ENCODE measurements at places on chromosomes 2 and 18.

- DNase-seq: no peak
Observed at GRCh38 chr2:145622285-145622684, 1102.4 kb upstream of the ZEB2 start.

DNA sequence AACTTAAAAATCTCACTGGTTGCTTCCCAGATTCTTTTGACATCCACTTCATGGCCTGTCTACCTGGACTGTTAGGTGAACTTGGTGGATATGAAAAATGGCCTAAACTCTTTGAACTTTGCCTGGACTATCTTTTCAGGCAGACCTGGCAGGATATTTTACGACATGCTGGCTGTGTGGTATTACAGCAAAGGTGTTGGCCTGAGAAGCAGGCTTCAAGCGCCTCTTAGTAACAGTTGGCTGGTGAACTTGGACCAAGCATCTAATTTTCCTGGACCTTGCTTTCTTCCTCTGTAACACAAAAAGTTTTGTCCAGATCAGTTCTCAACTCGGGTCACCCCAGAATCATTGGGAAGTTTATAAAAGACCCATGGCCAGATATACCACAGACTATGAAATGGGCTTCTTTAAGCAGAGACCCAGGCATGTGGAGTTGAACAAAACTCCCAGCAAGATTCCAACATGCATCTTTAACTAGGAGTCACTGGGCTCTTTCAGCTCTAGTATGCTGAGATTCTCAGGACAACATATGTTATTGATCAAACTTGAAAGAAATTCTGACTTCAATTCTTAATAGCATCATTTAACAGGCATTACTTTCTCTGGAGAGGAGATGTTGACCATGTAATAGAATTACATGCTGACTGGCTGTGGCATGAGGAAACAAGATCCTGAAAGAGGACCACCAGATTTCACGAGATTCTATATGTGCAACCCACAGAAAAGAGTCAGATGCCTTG lies 4.4 kb downstream of the LYPD1 start:
- DNase-seq: no peak

- DNase-seq: no peak
Observed at GRCh38 chr18:8615397-8616027, 6.3 kb downstream of the RAB12 start.

GRCh38 chr2:191738667-191739066 lies 60.7 kb downstream of the NABP1 start:
- DNase-seq: no peak

- no peak for DNase-seq
Observed at GRCh38 chr2:106953236-106953635, 67.3 kb upstream of the ST6GAL2 start.

- no peak for DNase-seq
Observed at GRCh38 chr2:216735668-216736067, 40.3 kb upstream of the IGFBP5 start.

GRCh38 chr2:201879996-201880395 lies 73.7 kb downstream of the CDK15 start:
- DNase-seq: no peak

DNA sequence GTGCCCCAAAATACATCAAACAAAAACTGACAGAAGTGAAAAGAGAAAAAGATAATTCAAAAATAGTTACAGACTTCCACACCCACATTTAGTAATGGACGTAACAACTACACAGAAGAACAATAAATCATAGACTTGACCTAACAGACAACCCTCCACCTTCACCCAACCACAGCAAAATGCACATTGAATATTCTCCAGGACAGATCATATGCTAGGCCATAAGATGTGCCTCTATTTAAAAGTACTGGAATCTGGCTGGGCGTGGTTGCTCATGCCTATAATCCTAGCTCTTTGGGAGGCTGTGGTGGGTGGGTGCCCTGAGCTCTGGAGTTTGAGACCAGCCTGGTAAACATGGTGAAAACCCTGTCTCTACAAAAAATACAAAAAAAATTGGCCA lies 20.0 kb downstream of the SLC66A2 start:
- DNase-seq: no peak

- DNase-seq: no peak
Observed at GRCh38 chr2:55498582-55498981, 20.9 kb upstream of the CFAP36 start.

DNA sequence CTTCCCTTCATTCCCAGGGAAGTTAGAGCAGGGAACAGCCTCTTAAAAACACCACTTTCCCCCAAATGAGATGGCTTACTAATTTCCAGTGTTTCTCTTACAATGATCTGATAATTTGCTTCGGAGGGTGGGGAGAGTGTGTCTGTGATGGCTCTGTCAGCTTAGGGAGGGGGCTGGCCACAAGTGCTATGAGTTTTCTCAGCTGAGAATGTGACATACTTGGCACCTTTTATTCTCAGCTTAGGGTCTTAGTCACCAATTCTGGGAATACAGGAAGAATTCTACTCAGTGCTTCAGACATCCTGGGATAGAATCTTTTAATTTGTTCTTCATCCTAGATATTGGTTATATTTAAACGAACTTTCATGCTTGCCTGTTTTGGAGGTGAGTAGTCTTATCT lies 64.4 kb downstream of the AOX1 start:
- no peak for DNase-seq

DNA sequence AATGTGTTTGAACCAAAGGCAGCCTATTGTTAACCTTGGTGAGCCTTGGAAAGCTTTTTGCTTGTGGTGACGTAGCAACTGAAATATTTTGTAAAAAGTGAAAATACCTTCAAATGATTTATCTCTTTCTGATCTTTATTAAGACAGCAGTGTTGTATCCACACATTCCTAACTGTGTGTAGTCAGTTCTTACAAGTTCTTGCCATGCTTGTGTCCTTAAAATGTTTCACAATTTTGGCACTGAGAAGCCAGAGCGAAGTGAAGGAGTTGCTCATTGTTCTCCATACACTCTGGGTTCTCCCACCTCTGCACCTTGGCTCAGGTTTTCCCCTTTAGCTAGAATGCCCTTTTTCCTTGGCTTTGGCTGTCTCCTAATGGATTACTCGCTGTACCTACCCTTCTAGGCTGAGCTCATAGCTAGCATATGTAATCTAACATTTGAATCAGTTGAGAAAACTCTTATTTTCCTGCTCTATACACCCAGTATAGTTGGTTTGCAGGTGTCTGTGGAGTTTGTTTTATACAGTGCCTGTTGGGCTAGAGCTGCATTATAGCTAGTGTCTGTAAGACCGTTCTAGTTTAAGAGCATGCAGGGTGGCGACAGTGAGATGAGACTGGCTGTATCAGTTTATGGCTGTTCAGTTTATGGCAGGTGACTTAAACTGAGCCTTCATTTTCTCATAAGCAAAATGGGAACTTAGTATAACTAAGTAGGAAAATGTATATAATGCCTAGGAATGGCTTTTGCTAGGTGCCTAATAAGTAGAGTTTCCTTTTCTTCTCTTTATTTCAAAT lies 45.5 kb downstream of the FMNL2 start:
- DNase-seq: no peak

DNA sequence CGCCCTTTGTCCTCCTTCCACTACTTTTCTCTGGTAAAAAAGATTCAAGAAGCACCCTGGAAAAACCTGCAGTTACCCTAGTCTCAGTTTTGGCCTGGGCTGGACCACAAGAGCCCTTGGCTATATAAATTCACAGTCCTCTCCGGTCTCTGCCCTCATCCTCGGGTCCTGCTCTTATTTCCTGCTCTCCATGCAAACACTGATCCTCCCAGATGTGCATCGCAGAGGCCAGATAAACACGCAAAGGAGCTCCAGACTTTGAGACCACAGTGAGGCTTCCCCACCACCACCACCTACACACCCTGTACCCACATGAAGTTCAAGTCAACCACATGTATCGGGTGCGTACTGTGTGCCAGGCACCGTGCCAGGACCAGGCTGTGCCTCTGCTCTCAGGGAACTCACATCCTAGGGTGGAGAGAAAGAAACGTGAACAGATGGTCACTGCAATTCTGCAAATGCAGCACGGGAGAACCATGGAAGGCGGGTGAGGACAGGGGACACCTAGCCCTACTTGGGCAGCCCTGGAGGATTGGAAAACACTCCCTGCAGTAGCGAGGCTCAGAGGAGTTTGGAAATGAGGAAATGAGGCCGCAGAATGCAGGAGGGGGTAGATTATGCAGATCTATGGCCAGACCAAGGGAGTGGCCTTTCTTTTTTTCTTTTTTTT lies 7.4 kb downstream of the CTDSP1 start:
- DNase-seq: peak; percentile 74

GRCh38 chr2:231597014-231597611 lies 4.4 kb downstream of the TEX44 start:
- no peak for DNase-seq

GRCh38 chr18:6607343-6607742 lies 122.2 kb upstream of the ARHGAP28 start:
- no peak for DNase-seq

GRCh38 chr2:179569831-179570233 lies 291.6 kb downstream of the ZNF385B start:
- no peak for DNase-seq

DNA sequence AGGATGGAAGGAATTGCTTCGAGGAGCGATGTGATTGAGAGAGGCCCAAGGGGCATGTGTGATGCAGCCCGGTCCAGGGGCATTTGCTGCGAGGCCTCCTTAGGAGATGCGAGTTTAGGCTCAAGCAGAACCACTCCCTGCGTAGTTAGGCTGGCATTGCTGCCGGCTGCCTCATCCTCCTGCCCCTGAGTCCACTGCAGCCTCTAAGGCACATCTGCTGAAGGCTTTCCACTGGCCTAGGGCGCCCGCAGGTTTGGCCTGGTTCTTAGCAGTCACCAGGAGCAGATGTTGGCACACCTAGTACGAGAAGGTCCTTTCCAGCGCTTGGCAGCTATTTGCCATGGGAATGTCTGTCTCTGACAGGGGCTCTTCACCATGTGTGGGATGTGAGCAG lies 20.7 kb downstream of the INPP5D start:
- DNase-seq: no peak

DNA sequence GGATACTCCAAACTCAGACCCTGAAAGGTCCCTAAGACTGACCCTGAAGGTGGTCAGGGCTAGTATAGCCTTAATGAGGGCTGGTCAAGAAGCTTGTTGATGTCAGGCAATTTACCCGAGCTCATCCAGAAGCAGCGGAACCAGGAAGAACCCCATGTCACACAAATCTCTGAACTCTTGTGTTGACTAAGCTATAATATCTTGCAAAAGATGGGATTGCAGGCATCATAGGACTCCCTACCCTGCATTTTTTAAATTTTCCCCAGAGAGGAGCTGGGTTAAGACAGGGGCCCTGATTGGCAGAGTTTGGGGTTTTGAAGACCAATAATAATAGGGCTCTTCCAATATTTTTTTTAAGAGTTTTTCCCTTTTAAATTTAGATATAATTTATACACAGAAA lies 2.0 kb upstream of the PLEKHB2 start:
- no peak for DNase-seq

- DNase-seq: no peak
Observed at GRCh38 chr2:106789185-106789584, 96.8 kb downstream of the ST6GAL2 start.

- no peak for DNase-seq
Observed at GRCh38 chr2:65153515-65153914, 23.6 kb upstream of the RAB1A start.

- DNase-seq: no peak
Observed at GRCh38 chr2:31038385-31038784, 99.9 kb downstream of the GALNT14 start.

DNA sequence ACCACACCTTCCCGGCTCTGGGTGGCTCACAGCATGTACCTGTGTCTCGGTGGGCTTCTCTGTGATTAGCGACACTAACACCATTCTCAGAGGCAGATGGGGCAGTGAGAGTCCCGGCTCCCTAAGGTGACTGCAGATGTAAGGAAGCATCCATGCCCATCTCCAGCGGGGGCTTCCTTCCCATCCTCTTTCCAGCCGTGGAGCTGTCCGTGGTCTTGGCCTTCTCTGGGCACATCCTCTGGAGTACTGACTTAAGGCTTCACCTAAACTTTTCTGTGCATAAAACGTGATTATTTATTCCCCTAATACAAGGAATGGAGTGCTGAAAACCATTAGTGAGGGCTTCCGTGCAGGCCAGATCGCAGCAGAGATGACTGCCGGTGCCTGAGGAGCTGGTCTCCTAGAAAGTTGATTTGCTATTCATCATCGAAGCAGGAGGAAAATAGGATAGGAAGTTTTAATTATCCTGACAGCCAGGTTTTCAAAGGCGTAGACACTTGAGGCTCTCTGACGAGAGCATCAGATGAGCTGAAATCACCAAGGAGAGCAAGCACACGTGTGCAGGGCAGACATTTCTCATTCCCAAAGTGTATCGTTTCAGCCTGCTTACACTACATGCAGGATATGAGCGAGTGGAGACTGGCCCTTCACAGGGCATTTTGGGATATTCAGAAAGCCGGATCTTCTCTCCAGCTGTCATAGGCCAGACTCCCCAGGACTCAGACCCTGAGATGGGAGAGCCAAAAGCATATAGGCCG lies 186.1 kb upstream of the SALL3 start:
- DNase-seq: no peak

DNA sequence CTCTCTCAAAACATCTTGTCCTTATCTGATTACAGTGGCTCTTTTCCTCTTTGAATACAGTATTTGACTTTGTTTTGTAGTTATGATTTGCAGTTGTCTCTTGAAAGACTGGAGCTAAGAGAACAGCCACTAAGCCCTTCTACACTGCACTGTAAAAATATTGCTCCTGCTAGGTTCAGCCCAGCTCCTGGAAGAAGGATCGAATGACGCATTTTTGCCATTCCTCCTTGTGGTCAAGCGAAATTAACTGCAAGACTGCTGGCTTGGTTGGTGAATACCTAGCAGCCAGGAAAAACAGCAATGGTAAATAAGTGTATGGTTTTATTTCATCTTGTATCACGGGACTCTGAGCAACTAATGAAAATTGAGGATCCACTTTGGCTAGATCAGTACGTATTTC lies 407.8 kb upstream of the CDH2 start:
- no peak for DNase-seq

DNA sequence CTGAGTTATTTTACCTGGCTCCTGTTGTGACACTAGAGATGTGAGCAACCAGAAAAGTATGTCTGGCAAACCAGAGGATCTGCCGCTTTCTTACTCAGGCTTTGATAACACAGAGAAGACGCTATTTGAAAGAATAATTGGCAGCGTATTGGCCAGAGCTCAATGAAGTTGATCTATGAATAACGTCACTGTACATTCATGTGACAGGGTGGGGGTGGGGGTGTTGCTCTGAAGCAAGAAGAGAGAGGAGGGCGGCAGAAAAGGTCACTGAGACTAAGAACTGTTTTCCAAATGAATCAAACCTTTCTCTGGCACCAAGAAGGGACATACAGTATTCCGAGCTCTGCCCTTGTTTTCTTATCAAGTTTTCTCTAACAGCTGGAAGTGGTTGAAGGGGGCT lies 1.7 kb upstream of the ONECUT2 start:
- no peak for DNase-seq

DNA sequence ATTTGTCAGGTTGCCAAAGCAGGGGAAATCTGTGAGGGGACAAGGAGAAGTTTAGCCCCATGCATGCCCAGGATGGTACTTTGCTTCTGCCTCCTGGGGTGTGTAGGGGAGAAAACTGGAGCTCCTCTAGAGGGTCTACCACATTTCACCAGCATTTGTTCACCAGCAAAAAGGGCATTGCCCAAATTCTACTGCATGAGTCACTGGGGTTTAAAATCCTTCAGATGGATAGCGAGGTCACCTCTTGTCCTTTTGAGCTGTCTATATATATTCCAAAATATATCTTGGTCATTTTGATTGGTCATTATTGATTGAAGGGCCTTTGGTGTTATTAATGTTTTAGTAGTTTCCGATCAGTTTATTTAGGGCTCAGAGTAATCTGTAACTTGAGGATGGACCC lies 18.7 kb downstream of the FHOD3 start:
- no peak for DNase-seq

Data from CD4-positive, alpha-beta T cell treated with Interleukin-21 for 1 hour (primary cell).